ENCODE measurements at places on chromosomes 12 and 14. TPM values are rescaled to one million over a fixed set of nuclear protein-coding genes. Genes with fewer than 3 reads are reported as not detected.

PMEL gene
- total RNA-seq = not detected

CCDC177 gene
- not detected for total RNA-seq

CDK17 gene
- 89.4 TPM for total RNA-seq

DNA sequence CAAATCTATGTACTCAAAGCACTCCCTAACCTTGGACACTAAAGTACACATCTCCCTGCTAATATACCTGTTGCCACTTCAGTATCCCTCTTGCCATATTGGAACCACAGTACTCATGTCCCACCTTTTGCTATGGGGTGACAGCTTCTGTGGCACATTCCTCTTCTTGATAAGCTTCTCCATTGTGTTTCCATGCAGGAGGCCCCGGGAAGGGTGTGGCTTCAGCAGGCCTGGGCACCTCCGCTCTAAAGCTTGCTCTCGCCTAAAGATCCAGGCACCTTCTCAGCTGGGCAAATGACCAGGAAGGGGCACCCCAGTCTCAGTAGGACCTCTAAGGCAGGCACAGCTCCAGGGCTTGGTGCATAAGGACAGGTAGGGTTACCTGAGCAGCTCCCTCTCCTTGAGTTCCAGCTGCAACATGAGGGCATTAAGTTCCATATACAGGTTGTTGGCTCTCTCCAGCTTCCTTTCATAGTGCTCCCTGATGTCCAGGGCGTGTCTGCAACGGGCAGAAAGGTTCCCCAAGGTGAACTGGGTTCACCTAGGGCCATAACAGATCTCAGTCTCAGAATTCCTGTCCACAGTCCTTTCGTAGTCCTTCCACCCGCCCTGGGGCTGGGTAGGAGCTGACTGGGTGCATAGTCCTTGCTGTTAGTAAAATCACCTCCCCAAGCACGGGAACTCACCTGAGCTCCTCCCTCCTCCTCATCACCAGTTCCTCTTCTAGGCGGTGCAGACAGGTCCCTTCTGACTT is 15.9 kb downstream of the MAP3K12 start:
- DNase-seq = no peak

DNA sequence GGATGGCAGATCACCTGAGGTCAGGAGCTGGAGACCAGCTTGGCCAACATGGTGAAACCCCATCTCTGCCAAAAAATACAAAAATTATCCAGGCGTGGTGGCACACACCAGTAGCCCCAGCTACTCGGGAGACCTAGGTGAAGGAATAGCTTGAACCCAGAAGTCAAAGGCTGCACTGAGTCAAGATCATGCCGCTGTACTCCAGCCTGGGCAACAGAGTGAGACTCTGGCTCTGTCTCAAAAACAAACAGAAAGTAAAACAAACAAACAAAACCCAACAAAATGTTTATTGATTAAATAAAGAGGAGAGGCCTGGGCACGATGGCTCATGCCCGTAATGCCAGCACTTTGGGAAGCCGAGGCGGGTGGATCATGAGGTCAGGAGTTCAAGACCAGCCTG is 5.5 kb downstream of the ZCCHC8 start:
- no peak for DNase-seq

GRCh38 chr12:122880668-122881067 is 15.3 kb downstream of the VPS37B start:
- no peak for DNase-seq

- DNase-seq = no peak
Measured at GRCh38 chr14:40053416-40053815, 621.2 kb upstream of the FBXO33 start.

DNA sequence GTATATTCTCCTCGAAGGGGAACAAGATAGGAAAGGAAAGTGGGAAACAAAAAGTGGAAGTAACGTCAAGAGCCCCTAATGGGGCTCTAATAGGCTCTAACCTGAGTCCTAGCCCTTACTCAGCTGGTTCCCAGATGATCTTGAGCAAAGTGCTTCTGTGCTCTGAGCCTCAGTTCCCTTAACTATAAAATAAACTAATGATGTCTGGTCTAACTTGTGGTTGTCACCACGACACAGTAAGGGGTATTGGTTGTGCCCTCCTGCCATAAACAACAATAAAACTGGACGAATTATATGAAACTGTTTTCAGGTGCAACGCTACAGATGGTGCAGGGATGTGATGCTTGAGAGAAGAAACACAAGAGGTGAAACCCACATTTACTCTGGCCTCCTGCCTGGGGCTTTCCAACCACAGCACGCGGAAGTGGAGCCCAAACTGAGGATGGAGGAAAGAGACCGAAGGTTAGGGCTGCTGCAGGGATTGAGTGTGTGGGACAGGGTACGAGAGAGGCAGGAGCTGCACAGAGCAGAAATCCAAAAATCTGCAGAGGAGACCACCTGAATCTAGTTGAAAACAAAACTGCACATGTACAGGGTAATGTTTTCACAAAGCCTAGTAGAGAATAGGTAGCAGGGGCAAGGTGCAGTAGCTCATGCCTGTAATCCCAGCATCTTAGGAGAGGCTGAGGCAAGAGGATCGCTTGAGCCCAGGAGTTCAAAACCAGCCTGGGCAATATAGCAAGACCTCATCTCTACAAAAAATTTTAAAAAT is 45.6 kb upstream of the BCL2L14 start:
- DNase-seq = no peak

- DNase-seq = no peak
Measured at GRCh38 chr12:24081092-24081529, 131.6 kb upstream of the SOX5 start.
